Bronchial epithelial cell (primary cell): ENCODE measurements at places on chromosomes 7 and 10.

DNA sequence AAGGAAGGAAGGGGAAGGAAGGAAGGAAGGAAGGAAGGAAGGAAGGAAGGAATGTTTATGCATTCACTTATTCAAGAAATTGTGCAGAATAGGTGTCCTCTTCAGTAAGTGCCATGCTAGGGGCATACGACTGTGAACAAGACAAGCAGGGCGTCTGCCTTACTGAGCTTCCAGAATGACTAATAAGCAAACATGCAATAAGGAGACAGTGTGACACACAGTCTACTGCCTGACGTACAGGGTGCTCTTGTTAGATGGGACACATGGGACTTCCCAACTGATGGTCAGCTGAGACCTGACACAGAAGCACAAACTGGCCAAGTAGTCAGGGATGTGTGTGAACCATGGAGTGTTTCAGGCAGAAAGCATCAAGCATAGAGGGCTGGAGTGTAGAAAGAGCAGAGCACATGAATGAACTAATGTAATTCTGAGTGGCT lies 18.2 kb downstream of the DNAJC12 start:
- peak; percentile 94 for DNase-seq

DNA sequence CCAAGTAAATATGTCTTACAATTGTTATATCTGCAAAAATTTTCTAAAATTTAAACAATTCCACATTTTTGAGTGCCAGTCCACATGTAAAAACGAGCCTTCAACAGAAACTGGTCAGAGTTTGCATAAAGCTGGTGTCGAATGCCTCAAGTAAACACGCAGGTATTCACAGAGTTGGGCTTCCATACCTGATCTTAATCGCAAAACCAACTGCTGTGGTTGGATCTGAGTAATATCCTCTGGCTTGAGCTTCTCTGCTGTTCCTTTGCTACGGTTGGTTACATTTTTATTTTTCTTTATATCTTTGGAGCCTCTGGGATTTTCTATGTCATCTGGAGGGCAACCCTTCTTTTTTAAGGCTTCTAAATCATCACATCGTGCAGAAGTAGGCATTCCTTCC lies 28.4 kb downstream of the ITGB1 start:
- no peak for DNase-seq

DNA sequence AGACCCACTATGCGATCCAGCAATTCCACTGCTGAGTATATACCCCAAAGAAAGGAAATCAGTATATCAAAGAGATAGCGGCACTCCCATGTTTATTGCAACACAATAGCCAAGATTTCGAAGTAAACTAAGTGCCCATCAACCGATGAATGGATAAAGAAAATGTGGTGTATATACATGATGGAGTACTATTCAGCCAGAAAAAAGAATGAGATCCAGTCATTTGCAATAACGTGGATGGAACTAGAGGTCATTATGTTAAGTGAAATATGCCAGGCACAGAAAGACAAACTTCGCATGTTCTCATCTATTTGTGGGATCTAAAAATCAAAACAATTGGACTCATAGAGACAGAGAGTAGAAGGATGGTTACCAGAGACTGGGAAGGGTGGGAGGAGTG lies 7.1 kb upstream of the NMT2 start:
- no peak for DNase-seq

- no peak for DNase-seq
These were observed 32.3 kb downstream of the AGR3 start for GRCh38 chr7:16849296-16850148.

DNA sequence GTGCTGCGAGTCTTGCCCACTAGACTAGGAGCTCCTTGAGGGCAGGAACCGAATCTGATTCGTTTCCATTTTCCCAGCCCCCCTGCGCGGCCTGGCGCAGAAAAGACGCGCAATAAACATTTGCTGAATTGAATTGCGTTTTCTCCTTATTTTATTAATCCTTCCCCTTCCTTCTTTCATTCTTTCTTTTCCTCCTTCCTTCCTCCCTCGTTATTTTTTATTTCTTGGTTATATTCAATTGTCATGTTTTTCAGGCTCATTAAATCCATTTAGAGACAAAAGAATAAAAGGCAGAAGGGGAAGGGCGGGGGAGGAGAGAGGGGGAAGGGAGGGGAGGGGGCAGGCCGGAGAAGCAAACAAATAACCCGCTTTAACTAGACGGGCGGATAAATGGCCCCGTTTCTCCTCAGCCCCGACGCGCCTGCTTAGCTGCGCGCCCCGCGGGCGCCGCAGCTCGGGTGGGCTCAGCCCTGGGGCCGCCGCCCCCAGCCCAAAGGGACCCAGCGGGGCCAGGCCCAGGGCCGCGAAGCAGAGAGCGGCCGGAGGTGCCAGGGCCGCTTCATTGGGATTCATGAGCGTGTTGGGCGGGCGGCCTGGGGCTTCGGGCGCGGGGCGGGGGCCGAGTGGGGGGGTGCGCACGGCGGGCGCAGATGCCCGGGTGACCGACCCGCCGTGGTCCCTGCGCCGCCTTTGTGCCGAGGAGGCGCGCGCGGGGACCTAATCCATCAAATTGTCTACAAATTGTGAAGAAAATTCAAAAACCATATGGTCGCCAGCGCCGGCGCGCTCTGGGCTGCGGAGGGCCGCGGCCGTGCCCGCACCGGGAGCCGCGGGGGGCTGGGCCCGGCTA lies 5.0 kb downstream of the LBX1 start:
- DNase-seq = no peak

DNA sequence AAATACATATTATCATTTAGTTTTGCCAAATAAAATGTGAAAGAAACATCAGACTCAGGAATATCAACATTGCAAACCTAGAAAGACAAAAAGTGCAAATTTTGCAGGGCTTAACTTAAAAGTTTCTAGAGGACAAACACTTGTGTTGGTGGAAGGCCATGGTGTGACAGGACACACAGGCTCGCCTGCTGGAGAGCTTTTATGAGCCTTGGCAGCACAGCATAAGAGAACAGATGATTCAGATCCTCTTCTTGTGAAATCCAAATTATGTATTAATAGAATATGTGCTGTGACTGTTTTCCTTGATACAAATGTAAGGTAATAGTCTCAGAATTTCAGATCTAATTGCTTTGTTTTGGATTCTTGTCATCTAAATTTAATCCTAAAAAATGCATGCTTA lies 72.9 kb upstream of the ABCB5 start:
- DNase-seq = peak; percentile 84

DNA sequence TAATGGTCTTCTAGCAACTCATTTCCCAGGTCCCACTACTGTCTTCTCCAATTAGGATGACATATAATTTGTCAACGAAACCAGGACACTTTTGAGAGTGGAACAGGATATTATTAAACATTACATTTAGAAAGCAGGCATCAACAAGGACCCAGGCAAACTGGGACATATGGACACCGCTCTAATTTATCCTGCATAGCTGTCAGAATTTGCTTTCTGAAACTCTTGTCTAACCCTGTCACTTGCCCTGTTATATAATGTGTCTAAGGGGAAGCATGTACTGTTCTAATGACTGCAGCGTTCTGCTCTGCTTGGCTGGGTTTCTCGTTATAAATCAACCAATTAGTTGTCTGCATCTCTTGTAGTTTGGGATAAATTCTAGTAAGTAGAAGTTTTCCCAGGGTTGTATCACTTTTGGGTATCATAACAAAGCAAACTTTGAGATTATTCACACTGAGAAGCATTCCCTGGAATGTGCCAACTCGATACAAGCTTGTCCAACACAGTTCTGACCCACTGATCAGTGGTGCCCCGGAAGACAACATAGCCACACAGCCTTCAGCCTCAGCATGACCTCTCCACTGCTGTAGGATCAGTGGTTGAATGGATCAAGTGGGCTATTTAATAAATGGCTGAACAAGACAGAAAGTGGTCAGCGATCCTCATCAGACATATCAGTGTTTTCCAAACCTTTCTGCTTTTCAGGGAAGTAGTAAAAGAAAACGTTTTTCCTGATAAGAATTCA lies 228.1 kb downstream of the KIF20B start:
- DNase-seq = no peak

DNA sequence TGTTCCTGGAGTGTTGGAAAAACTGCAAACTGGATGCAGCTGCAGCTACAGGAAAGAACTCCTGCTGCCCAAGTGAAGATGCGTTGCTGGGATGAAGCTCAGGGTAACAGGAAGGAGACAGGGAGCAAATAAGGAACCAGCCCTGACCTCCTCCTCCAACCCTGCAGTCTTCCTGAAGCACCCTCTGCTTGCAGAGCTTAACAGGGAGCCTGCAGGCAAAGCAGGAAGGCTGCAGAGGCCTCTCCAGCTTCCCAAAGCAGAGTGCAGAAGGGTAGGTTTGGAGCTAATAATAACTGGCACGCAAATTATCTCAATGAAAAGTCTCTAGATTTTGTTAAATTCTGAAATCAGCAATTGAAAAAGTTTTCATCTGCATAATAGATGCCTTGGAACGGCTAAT lies 92.5 kb downstream of the SORCS1 start:
- DNase-seq = no peak

GRCh38 chr10:63554657-63555056 lies 33.5 kb downstream of the REEP3 start:
- DNase-seq = peak; percentile 58

- no peak for DNase-seq
These were observed 210.3 kb downstream of the INHBA start for GRCh38 chr7:41492603-41493002.

GRCh38 chr7:5532536-5533335 lies 109.1 kb upstream of the TNRC18 start:
- DNase-seq = no peak

DNA sequence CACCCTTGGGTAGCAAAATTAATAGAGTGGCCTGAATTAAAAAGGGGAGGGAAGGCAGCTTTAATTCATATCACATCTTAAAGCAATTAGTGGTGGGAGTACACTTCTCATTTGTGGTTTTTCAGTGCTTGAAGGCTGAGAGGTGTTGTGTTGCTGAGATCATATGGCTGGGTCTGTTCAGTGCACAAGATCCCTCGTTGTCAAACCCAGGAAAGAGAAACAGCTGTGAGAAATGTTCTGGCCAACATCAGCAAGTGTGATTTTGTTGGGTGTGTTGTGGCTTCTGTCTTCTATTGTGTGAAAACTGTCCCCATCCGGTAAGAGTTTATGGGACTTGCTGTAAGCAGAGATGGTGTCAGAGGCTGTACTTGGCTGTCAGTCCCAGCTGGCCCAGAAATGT lies 197.9 kb upstream of the BMPER start:
- no peak for DNase-seq

DNA sequence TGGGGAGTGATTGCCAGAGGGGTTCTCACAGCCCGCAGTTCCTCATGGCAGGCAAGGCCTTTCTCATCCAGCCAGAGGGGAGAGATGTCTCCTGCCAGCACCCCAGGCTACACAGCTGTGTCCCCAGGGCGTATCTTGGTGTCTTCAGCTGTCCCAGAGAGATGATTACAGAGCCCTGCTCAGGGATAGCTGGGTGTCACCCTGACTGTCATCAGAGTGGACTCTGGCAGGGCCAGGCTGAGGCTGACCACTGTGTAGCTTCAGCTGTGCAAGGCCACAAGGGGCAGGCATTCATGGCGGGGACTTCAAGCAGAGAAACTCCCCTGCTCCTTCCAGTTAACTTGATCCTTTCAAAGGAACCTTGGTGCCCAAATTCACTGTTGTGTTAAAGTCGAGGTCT lies 124.2 kb downstream of the RGS10 start:
- no peak for DNase-seq

GRCh38 chr7:714251-714671 lies 12.2 kb upstream of the DNAAF5 start:
- no peak for DNase-seq

- DNase-seq = no peak
These were observed 39.9 kb upstream of the SMNDC1 start for GRCh38 chr10:110344622-110345021.

GRCh38 chr7:151873402-151873965 lies 3.4 kb downstream of the PRKAG2 start:
- no peak for DNase-seq
